Activated CD4-positive, alpha-beta memory T cell treated with anti-CD3 and anti-CD28 coated beads, Interleukin-2, amount 10 ng/mL, durations not matched to agents 7 days and 5 days (primary cell): ENCODE measurements at places on chromosomes 5 and 9.

DNA sequence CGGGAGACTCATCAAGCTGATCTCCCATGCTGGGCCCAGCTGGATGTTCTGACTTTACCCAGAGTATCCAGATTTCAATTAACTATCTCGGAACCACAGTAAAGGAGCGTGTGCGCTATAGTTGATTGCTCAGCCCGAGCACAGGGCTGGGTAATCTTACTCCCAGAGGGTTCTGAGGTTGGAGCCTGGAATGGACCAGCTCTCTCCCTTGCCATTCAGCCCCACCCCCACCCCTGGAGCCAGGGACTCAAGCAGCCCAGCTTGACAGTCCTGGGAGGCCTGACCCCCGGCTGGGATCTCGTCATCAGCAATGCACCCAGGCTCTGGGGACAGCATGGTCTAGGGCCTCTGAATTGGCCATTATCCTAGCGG, 23.7 kb upstream of the PTGES start:
- DNase-seq = no peak

GRCh38 chr9:137255448-137256114, 454 bp downstream of the NELFB start:
- DNase-seq = peak; percentile 47

DNA sequence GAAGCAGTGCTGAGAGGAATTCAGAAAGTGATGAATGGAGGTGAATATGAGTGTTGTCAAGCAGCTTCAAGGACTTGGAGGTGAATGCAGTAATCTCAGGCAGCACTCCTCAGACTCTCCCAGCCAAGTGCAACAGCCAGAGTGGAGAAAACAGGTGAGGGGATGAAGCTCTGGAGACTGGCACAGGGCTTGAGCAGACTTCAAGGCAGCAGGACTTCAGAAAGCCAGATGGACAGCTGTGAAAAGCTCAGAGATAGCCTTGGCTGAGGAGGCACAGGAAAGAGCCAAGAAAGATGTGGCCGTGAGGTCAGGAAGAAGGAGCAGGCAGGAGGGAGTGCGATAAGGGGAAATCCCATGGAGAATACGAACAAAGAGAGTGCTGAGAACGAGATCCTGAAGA, 194.9 kb downstream of the FBN2 start:
- no peak for DNase-seq

GRCh38 chr9:105357937-105358336, 89.9 kb upstream of the FSD1L start:
- no peak for DNase-seq

GRCh38 chr9:93958121-93958818, 3.1 kb upstream of the BARX1 start:
- no peak for DNase-seq

- DNase-seq = no peak
These were observed 50.3 kb downstream of the MOCS2 start for GRCh38 chr5:53059281-53059680.

DNA sequence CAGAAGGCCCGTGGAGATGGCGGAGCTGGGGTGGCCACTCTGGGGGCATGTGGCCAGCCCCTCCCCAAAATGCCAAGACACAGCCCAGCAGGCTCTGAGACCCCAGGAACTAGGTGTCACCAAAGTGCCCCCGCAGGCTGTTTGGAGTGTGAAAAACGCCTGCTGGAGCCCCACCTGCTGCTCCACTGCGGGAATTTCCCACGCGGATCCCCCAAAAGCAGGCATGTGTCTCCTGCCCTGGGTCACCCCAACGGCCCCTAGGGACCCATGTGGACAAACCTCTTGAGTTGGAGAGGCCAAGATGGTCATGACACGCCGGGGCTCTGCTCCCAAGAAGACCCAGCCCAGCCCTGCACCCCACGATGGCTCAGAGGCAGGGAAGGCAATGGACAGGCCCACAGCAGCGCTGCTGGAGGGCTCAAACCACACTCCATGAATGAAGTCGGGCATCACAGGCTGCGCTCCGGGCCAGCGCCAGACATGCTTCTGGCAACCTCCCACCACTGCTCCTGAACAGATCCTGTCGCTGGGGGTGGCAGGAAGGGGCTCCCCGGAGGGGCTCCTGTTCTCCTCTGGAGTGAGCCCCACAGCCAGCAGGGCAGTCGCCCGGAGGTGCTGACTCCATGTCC, 15.3 kb downstream of the NOTCH1 start:
- DNase-seq = no peak

DNA sequence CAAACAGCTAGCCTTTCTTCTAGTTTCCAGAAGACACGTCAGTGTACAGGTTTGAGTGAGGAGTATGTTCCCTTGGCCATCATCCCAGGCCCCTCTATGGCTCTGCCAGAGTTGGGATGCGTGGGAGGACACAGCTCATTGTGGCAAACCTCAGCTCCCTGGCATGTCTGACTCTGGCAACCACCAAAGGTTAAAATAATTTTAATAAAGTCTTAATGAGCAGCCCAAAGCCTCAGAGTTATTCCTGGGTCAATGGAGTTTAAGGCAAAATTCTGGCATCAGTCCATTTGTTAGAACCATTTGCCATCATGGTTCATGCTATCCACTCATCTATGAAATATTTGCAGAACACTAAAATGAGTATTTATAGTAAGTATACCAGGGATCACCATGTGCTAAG, 79.8 kb upstream of the PAPPA start:
- no peak for DNase-seq

GRCh38 chr5:68116868-68117411, 98.6 kb upstream of the PIK3R1 start:
- DNase-seq = no peak

GRCh38 chr9:98783518-98784226, 12.7 kb downstream of the ANKS6 start:
- no peak for DNase-seq

DNA sequence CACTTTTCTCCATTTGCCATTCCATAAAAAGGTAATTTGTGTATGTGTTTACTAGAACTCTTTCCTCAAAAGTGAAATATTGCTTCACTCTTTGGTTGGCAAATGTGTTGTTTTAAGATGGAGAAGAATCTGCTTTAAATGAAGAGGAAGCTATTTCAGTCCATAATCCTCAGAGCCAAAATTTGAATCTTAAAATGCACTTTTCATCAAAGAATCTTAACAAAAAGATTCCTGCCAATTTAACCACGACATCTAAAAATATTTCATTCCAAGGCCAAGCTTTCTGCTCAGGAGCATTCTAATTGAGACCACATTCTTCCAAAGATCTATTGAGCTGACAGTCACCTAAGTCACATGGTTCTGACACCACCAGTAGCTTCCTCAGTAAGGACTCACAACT, 7.5 kb downstream of the GABRB2 start:
- DNase-seq = no peak

DNA sequence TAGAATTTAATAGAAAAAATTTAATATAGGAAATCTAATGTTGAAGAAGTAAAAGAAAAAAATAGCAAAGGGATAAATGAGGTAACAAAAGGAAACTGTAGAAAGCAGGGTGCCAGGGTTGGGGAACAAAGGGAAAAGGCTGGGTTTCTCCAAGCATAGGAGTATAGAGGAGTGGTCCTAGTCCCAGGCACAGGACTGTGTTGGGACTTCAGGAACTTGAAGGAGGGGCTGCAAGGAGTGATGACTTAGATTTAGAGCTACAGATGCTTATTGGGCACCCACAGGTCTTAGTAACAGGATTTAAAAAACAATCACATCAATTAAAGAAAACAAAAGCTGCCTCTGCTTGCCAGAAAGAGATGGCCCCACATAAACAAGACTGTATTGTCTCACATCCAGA, 396.5 kb upstream of the TNC start:
- no peak for DNase-seq

- DNase-seq = no peak
These were observed 3.6 kb downstream of the ZFP2 start for GRCh38 chr5:178899289-178899688.

DNA sequence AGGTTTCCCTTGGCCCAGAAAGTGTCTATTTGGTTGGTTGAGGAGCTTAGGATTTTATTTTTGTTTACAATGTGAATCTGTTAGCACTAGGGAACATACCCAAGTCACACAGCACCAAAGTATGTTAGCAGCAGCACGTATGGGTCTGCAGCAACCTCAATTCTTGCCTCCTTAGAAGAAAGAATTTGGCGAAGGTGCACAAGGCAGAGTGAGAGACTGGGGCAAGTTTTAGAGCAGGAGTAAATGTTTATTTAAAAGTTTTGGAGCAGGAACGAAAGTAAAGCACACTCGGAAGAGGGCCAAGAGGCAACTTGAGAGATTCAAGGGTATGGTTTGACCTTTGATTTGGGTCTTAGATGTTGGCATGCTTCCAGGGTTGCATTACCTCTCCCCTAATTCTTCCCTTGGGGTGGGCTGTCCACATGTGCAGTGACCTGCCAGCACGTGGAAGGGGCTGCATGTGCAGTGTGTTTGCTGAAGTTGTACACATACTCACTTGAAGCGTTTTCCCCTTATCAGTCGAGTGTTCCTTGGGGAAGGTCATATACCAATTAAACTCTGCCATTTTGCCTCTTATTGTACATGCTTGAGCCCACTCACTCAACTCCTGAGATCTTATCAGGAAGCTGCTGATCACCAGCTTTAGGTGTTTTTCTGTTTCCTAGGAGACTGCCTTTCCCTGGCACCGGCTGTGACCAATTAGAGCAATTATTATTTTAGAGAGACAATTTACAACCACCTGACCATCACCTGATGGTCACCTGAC, 64.9 kb upstream of the SHC3 start:
- no peak for DNase-seq

GRCh38 chr5:92635001-92635461, 946.0 kb downstream of the NR2F1-AS1 start:
- no peak for DNase-seq

GRCh38 chr9:10605388-10605787, 7.4 kb downstream of the PTPRD start:
- no peak for DNase-seq

GRCh38 chr5:161230221-161230620, 316.3 kb downstream of the GABRB2 start:
- DNase-seq = no peak

GRCh38 chr9:121303456-121304451, 35.8 kb downstream of the GSN start:
- DNase-seq = no peak

- no peak for DNase-seq
These were observed 53.0 kb upstream of the SMARCA2 start for GRCh38 chr9:1962122-1962521.

DNA sequence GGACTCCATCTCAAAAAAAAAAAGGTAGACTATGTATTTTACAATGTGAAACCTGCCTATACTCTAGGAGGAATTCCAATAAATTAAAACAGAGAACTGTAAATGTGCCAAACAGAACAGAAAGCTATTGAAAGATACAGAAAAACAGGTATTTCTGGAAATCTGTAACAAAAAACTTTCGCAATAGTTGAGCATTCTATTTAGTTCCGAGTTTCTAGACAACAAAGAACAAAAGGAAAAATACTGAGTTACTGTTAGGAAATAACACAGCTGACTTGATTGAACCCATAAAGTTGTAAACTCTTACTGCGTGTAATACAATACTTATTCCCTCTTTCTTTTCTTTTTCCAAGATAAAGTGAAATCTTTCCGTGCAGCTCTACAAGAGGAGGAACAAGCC, 18.6 kb downstream of the DIMT1 start:
- no peak for DNase-seq

DNA sequence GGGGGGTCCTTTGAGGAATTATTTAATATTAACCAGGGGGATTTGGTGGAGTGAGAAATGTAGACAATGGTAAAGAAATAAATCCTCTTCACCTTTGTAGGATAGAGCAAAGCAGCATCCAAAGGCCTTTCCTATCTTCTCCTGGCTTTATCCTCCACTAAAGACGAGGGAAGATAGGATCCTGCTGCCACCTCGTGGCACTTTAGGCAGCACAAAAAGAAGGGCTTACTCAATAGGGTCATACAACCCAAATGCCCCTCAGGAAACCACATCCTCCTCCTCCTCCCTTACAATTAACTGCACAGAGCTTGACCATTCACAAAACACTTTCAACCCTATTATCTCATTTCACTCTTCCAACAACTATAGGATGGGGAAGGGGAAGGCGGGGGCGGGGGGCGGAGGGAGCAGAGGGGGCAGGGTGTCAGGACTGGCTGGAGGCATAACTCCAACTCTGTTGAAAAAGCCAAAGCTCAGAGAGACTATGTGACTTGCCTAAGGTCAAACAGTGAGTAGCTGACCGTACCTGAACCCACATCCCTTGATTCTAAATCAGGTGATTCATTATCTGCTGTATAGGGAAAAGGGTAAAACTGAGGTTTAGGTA, 45.4 kb upstream of the MYOT start:
- no peak for DNase-seq

- no peak for DNase-seq
These were observed 6.4 kb downstream of the CMBL start for GRCh38 chr5:10301266-10301665.

- DNase-seq = no peak
These were observed 125.8 kb upstream of the SLC44A1 start for GRCh38 chr9:105118636-105119035.

GRCh38 chr5:112183874-112184273, 235.2 kb downstream of the EPB41L4A start:
- no peak for DNase-seq

DNA sequence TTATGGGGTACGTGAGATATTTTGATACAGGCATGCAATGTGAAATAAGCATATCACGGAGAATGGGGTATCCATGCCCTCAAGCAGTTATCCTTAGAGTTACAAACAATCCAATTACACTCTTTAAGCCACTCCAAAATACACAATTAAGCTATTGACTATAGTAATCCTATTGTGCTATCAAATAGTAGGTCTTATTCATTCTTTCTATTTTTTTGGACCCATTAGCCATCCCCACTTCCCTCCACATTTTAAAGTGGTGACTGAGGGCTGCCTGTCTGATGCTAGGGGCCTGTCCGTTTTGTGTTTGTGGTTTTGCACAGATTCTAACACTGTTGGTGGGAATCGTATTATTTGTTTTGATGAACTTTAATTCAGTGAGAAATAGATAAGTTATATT, 129.7 kb upstream of the DHFR start:
- DNase-seq = no peak

GRCh38 chr5:18403941-18404438, 769.7 kb downstream of the TAF11L14 start:
- DNase-seq = no peak

- no peak for DNase-seq
These were observed 56.4 kb downstream of the NR3C1 start for GRCh38 chr5:143347046-143347445.

DNA sequence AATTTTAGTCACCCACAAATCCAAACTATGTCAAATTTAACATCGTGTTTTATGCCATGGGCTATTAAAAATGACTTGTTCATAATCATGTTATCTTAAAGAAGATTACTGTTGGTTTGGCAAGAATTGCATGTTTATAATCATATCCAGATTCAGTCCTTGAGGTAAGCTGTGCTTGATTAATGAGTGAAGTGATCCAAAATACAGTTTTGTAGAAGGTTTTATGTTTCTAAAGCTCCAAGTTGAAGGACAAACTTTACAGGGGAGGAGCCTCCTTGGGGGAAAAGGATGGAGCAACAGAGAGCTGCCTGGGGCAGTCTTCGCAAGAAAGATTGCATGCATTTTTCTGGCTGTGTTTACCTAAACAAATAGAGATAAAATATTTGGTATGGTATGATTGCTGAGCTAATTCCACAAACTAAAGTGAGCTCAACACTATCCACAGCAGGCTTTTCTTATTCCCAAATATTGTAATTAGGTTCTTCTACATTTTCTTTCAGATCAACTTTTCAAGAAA, 189.5 kb upstream of the TYRP1 start:
- DNase-seq = no peak

GRCh38 chr9:81470864-81471263, 218.5 kb downstream of the TLE1 start:
- DNase-seq = no peak
